COR-L47 (cell line): ENCODE measurements at places on chromosomes 11 and 22.

GRCh38 chr11:119745776-119746535, 17.0 kb upstream of the NECTIN1 start:
- DNase-seq: no peak

DNA sequence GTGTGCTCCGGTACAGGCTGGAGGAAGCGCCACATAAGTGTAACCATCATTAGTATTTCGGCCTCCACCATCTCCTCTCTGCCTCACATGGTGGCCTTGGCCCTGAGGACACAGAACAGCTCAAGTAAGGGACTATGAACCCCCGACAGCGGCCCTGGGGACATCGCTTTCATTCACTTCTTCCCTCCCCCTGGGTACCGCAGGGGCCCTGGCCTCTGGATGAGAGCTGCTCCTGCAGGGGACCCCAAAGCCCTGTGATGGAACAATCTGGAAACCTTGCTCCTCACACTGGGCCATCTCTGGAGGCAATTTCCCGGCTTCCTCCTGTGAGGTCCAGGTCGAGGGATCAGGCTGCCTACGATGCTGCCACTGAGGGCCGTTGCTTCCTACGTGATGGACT, 565.5 kb downstream of the BRD1 start:
- DNase-seq: no peak

DNA sequence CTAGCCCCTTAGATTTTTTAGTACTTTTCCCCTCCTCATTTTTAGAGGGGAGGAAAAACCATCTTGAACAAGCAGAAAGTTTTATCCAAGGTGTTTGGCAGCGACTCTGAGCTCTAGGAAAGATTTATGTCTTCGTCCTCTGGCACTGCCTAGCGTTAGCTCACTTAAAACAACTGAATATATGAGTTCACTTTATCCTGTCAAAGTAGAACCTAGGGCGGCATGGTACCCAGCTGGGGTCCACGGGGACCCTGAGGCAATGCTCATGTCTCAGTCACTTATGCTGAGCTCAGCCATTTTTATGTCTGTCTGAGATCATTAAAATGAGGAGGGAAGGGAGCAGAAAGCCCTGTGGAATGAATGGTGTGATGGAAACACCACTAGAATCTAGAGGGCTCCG, 14.2 kb upstream of the VSIG10L2 start:
- no peak for DNase-seq

DNA sequence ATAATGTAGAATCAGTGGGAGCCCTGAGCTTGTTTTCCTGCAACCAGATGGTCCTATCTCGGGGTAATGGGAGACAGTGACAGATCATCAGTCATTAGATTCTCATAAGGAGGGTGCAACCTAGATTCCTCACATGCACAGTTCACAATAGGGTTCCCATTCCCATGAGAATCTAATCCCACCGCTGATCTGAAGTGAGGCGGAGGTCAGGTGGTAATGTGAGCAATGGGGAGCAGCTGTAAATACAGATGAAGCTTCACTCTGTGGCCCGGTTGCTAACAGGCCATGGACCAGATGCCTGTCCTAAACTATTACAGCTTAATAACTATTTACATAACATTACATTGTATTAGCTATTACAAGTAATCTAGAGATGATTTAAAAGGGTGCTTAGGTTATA, 17.0 kb downstream of the DIXDC1 start:
- no peak for DNase-seq

DNA sequence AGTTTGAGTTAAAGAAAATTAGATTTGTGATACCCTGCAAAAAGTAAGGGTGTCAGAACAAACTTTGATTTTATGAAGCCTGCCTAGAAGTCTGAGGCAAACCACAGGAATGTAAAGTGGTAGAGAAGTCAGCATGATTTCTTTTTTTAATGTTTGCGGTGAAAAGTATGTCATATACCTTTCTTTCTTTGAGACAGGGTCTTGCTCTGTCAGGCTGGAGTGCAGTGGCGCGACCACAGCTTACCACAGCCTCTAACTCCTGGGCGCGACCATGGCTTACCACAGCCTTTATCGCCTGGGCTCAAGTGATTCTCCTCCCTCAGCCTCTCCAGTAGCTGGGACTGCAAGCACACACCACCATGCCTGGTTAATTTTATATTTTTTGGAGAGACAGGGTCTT, 4.7 kb downstream of the API5 start:
- no peak for DNase-seq

GRCh38 chr11:114479331-114479730, 40.1 kb downstream of the REXO2 start:
- no peak for DNase-seq

DNA sequence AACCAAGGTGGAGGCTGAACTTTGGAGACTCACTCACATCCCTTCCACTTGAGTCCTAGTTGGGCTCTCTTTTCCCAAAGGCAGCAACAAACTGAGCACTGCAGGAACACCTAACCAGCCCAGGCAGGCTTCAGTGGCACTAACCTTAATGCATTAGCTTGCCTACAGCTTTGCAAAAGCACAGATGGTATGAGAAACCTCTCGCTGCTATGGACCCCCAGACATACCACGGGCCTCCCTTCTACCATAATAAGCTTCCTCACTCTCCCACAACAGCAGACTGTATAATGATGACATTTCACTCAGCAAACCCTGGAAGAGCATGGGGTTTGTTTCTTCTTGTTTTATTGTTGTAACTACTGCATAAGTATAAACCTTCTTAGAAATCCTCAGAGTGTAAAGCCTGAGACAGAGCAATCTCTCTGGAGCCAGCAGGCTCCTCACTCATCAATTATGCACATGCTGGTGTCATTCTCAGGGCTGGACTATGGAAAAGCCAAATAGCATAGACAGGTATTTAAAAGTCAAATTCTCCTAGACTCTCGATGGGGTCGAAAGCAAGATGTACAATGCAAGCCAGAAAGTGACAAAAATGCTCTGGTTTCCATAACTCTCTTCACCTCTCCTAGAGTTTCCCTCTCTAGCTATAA, 167.6 kb downstream of the NXPE2 start:
- DNase-seq: no peak

GRCh38 chr11:130040281-130040940, 29.3 kb upstream of the APLP2 start:
- DNase-seq: no peak

DNA sequence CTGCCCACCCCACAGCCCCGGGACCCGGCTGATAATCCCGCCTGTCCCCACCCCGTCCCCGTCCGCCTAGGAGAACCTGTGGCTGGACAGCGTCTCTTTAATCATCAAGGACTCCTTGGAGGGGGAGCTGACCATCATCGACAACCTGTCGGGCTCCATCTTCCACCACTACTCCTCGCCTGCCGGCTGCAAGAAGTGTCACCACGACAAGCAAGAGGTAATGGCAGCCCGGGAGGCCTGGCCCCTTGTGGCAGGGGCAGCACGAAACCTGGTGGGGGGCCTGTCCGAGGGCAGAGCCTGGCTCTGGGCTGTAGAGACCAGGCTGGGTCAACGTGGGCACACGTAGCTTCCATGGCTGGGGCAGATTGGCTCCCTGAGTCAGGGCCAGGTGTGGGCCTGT, 109.1 kb downstream of the CACNA1I start:
- no peak for DNase-seq

DNA sequence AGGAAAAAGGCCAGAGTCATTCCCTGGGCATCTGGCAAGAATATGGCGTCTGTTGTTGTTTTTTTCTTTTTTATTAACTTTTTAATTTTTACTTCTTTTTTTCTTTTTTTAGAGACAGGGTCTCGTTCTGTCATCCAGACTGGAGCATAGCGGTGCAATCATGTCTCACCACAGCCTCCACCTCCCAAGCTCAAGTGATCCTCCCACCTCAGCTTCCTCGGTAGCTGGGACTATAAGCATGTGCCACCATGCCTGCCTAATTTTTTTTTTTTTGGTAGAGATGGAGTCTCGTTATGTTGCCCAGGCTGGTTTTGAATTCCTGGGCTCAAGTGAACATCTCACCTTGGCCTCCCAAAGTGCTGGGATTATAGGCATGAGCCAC, 54.0 kb upstream of the PRDM11 start:
- no peak for DNase-seq

DNA sequence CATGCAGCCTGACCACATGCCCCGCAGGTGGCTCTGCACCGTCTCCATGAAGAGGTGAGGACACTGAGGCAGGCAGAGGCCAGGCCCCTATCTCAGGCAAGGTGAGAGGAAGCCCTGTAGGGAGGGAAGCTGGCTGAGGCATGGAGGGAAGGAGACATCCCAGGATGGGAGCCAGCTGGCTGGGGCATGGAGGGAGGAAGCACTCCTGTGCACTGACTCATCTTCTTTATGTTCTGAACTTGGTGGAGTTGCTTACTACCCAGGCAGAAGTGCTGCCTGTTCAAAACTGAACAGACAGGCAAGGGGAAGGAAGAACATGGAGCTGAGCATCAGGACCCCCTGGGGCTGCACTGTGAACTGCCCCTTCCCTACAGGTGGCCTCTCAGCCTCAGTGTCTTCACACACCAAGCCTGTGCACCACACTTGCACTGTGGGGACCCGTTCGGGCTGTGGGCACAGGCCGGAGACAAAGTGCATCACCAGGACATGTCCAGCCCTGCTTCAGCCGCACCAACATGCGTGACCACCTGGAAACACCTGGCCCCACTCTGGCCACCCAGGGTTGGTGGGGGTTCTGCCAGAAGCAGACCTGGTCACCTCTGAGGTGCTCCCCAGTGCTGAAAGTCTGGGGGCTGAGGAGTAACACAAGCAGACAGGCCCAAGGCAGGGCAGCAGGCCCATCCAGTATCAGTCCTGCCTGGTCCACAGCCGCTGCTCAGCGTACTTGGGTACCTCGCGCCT, 55.5 kb downstream of the DGCR2 start:
- DNase-seq: no peak

DNA sequence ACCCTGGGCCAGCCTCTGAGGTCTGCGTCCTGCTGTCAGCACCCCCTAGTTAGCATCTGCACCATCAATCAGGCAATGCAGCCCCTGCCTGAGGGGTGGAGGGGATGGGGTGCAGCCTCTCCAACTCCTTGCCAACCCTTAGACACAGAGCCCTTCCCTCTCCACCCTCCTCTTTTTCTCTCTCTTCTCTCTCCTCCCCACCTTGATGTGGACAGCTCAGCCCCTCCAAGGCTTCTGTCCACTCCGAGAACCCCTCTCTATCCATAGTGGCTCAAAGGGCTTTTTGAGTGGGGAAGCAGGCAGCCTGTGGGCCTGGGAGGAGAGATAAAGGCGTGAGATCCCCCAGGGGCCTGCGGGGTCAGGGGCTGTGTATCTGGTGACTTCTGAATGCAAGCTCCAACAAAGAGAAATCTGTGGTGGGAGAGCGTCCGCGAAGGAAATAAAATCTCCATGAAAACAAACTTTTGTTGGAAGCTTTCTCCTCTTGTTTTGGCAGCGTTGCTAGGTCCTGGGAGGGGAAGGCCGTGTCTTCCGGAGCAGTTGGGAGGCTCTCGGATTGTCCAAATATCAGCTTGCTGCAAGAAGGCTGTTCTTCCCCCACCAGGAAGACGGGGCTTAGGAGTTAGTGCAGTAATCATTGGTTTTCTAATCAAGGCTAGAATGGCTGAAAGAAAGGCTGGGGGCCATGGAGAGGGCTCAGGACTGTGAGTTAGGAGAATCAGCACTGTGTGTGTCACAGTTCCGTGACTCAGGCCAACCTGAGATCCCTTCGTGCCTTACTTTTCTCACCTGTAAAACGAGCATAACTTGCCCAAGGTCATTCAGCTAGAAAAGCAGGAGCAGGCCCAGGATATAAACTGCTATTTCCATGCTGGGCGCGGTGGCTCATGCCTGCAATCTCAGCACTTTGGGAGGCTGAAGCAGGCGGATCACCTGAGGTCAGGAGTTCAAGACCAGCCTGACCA, 50.3 kb downstream of the PKNOX2 start:
- no peak for DNase-seq

- DNase-seq: no peak
Measured at GRCh38 chr11:19181531-19182261, 20.1 kb downstream of the CSRP3 start.

DNA sequence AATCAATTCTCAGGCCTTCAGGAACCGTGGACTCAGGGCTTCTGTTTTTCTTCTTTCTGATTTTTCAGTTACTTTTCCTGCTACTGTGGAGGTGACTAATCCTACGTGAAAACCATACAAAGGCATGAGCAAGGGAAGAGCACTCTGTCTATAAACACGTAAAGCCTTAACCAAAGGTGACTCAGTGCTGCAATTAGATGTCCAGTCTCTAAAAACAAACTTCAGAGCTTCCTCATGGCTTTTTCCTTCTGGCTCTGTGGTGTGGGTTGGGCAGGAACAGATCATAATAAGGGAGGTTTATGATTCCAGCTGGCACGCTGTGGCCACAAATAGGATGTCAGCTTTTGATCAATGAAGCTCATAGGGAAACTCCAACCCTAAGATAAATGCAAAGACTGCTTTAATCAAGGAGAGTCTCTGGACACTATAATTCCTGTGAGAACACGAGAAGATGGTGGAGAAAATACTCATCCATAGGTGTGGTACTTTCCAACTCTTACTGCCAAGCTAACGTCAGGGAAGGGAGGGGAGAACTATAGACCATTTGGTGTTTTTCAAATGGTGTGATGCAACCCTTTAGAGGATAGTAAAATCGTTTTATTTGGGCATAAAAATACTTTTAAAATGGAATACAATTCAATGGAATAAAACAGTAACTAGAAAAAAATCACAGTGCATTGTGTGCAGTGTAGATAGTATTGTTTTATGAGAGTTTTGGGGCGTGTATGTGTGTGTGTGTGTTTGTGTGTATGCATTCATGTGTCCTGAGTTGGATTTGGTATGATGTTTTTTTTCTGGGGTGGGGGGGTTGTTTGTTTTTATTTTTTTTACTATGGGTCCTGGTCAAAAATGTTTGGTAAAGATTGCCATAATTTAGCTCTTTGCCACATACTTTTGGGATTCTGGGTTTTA, at the start of gene NXPE2:
NXPE2 (plus strand) TSS at position 403 of the 912 bp plus-strand sequence; CDS start at position 452, 49 bp downstream.
- DNase-seq: no peak

- DNase-seq: no peak
Measured at GRCh38 chr11:67629386-67630227, at the start of gene NUDT8. Gene NUDT8, minus strand, starts transcription at chr11:67629937. Its CDS starts 26 bp downstream, at chr11:67629911.

- DNase-seq: no peak
Measured at GRCh38 chr22:23152238-23153114, 7.2 kb downstream of the RAB36 start.

DNA sequence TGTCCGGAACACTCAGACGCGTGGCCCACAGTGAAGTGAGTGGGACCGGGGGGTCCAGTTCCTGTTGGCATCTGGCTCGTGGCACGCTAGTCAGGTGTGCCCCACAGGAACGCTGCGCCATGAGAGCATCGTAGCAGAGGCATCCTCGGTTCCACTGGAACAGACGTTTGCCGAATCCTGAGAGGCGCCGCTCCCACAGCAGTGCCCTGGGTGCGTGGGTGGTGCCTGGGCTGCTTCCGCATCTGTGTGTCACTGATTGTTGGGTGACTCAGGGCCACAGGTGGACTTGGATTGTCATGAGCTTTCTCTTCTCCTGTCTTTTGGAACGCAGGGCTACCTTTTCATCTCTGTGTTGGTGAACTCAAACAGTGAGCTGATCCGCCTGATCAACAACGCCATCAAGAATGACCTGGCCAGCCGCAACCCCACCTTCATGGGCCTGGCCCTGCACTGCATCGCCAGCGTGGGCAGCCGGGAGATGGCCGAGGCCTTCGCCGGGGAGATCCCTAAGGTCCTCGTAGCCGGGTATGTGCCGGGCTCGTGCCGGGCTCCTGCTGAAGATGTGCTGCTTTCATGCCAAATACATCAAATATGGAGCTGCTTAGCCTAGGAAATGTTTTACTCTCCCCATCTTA, 46.2 kb downstream of the AP2A2 start:
- DNase-seq: no peak
